ENCODE measurements at places on chromosomes 5 and 9.
A peak's percentile ranks its signal among the peaks of the same experiment; 100 is the strongest.

- peak; percentile 16 for DNase-seq
Measured at GRCh38 chr9:95750725-95751519, 124.6 kb upstream of the ERCC6L2 start.

GRCh38 chr9:125929846-125930245 is 182.7 kb downstream of the PBX3 start:
- DNase-seq: no peak

DNA sequence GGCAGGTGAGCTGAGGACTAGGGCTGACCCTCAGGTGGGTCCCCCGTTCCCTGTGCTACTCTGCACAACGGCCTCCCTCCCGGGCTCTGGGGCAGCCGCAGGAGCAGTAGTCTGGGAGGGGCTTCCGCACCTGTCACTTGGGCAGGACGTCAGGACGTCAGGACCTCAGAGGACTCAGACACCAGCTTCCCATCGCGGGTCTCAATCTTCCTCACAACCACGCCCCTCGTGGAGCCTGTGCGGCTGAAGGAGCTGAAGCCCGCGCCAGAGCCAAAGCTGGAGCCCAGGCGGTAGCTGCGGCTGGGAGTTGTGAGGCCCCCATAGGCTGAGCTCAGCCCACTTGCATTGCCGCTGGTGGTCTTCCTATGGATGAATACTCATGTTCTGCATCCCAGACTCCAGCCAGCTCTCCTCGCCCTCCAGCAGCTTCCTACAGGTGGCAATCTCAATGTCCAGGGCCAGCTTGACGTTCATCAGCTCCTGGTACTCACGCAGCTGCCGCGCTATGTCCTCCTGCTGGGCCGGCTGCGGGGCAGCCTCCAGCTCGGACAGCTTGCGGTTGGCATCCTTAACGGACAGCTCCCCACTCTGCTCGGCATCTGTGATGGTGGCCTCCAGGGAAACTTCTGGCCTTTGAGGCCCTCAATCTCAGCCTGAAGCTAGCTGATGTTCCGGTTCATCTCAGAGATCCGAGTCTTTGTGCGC is 381.4 kb upstream of the RGMB start:
- no peak for DNase-seq

GRCh38 chr9:107994648-107995047 is 505.1 kb upstream of the KLF4 start:
- no peak for DNase-seq

DNA sequence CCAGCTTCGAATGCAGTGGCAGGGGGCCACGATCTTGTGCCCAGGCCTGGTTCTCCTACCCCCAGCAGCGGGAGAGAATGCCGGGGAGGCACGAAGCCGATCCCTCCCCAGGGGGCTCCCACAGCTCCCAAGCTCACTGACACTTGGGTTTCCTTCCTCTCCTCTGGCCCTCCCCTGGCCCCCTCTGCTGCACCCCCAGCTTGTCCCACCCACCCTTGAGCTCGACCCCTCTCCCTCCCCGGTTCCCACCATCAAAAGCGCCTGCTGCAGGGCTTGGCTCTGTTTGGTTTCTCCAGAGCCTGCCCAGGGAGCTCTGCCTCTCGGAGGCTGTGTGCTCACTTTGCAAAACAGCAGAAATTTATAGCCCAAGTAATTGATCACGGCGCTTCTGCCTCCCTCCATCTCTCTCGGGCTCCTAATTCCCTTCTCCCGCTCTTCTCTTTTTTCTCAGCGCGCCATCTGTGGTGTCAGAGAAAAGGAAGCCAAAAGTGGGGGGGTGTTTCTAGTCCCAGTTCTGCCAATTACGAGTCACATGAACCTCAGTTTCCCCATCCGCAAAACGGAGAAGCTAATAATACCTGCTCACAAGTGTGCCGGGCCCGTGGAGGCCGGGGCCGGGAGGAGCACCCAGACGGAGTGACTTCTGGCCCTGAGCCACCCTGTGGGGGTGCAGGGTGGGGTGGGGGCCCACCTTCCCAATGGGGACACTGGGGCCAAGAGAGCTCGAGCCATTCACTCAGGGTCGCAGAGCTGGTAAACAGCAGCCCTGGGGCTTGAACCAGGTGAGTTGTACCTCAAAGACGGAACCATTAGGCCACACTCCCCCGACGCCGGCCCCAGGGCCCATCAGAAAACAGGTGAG is 141.2 kb upstream of the IER5L start:
- DNase-seq: no peak

- no peak for DNase-seq
Measured at GRCh38 chr9:9973062-9973461, 639.7 kb downstream of the PTPRD start.

DNA sequence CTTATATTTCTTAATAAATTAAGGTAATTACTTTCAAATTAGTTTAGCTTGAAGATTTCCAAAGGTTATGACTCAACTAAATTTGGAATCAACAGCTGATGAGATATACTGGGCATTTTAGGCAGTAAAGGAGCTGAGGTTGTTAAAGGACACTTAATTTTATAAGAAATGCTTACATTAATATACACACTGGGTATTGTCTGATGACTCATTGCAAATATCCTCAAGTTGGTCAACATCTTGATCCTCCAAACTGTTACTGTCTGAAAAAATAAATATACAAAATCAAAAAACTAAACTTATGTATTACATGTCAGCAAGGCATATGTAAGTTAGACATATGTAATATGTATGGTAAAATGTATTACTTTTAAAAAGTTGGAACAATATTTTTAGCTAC is 3.4 kb downstream of the GFM2 start:
- no peak for DNase-seq

DNA sequence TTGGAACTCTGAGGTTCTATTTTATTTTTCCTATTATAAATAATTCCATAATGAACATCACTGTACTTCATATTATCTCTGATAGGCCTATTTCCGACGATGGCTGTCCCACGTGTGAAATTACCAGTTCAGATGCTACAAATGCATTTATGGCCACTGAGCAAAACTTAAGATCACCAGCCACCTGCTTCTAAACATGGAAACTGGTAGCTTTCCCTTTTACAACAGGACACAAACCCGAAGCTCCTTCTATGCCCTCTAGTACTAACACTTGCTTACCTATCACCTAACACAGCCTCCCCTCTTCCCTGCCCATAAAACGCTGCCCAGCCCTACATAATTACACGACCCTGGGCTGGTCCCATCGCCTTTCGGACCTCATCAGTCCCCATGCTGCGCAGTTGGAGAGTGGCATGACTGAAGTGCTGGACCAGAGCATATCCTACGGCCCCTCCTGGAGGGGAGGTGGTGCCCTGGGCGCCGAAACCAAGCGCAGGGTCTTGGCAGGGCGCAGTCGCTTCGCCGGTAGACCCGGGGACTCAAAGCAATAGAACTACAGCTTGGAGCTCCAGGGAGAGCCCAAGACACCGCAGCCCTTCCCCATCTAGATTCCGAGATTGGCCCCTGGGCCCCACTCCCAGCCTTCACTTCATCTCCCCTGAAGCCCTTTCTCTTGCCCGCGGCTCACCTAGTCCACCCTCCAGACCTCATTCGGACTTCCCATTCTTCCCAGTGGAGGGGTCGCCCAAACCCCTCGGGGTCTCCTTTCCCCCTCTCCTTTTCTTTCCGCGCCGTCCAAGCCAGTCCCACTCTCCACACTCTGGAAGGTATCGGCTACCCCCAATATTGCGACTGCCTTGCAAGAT is 1.0 kb upstream of the SAP30L start:
- peak; percentile 14 for DNase-seq

DNA sequence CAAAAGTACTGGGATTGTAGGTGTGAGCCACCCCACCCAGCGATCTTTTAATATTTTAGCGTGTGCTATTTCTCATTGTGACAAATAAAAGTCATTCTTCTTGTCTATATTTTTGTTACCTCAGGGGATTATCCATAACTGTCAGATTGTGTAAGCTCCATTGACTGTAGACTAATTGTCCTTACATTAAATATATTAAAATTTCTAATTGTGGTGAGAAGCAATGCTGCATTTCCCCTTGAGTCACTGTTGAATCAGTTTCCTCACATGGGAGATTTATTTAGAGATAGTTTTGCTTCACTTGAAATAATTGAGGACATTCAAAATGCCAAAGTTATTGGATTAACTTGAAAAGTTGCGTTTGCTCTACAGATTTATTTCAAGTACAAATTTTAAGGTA is 782.4 kb upstream of the WWC1 start:
- DNase-seq: no peak

GRCh38 chr9:73135394-73135793 is 16.3 kb upstream of the ANXA1 start:
- DNase-seq: no peak

- DNase-seq: no peak
Measured at GRCh38 chr5:79932510-79933504, 58.3 kb downstream of the MTX3 start.

- no peak for DNase-seq
Measured at GRCh38 chr5:112560371-112560770, 141.3 kb upstream of the EPB41L4A start.

DNA sequence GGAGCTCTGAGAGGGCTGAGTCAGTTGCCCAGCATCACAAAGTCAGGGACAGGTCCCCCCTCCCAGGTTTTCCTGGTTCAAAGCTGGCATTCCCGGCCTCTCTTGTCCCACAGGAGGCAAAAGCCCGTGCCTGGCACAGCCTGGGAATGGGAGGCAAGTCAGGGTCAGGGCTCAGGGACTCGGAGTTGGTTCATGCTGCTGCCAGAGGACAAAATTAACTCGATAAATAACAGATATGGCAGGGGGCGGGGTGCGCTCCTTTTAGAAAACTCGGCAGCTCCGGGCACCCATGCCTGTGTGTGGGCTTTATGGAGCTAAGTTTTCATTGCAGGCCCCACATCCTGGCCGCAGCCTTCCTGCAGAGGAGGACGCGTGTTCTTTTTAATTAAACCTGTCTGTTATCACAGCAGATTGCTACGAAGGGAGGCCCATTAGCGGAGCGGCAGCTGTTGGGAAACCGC is 62.8 kb upstream of the LMX1B start:
- DNase-seq: no peak

DNA sequence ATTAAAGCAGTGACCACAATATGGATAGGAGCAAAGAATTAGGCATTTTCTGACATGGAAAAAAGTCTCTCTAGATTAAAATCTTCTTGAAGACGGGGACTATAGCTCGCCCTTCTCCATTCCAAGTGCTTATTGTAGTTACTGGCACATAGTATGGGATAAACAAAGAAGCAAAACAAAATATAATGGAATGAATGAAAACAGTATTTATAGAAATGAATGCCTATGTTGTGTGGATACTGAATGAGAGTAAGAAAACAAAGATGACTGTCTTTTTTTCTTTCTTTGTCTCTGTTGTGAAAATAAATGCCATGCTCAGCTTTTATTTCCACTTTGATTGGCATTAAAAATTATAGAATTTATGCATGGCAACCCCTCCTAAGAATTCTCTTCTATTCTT is 1414.3 kb upstream of the ACO1 start:
- DNase-seq: no peak

- DNase-seq: no peak
Measured at GRCh38 chr9:34559624-34560455, 29.7 kb downstream of the CNTFR start.

GRCh38 chr5:124920909-124921666 is 174.6 kb upstream of the ZNF608 start:
- DNase-seq: no peak

GRCh38 chr5:94793113-94793815 is 174.8 kb downstream of the SLF1 start:
- DNase-seq: peak; percentile 43

GRCh38 chr5:163261647-163262269 is 175.6 kb upstream of the CCNG1 start:
- DNase-seq: no peak

GRCh38 chr9:95493402-95493801 is 23.4 kb downstream of the PTCH1 start:
- DNase-seq: no peak

- no peak for DNase-seq
Measured at GRCh38 chr5:139631520-139632165, 16.5 kb upstream of the CXXC5 start.

GRCh38 chr5:72063219-72063819 is 44.0 kb upstream of the MAP1B start:
- DNase-seq: peak; percentile 7

DNA sequence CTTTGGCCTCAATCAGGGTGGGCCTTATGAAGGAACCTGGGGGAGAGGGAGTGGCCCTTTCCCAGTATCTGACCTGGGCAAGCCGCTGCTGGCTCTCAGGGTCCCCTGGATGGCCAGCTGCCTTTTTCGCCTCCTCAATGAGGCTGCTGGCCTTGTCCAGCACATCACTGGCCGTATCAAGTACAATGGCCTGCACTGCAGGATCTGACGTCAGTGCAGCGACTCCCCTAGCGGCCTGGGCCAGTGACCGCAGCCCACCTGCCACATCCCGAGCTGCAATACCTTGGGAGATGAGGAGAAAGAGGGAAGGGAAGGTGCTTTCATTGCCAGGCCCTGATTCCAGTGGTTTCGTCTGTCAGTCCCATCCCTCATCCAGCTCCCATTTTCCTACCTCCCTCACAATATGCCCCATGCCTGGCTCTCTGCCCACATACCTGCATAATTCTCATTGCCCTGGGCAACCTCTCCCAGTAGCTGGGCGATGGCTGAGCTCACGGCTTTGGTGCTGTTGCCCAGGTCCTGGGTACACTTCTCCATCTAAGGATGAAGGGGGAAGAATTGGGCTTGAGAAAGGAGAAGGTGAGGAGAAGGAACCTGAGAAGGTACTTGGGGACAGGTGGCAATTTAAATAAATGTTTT is 19.1 kb downstream of the TLN1 start:
- DNase-seq: no peak

GRCh38 chr9:33446946-33447798 is at the start of gene AQP3:
Gene AQP3 (minus strand): TSS chr9:33447593. CDS start chr9:33447530, 63 bp downstream.
- peak; percentile 60 for DNase-seq

DNA sequence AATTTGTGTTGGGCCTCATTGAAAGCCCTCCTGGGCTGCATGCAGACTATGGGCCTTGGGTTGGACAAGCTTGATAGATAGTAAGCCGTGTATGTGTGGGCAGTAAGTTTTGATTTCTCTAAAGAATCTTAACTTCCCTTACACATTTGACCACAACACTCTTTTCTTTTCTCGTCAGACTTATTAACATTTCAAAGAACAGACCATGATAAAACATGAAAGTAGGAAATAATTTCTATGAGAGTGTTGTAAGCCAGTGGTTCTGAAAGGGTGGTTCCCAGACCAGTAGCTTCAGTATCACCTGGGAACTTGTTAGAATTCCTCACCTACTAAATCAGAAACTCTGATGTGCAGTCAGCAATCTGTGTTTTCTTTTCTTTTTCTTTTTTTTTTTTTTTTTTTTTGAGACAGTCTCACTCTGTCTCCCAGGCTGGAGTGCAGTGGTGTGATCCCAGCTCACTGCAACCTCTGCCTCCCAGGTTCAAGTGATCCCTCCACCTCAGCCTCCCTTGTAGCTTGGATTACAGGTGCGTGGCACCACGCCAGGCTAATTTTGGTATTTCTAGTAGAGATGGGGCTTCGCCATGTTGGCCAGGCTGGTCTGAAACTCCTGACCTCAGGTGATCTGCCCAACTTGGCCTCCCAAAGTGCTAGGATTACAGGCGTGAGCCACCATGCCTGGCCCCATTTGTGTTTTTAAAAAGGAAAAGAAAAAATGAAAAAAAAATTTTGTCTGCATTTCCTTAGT is 20.0 kb upstream of the GCNT1 start:
- no peak for DNase-seq

DNA sequence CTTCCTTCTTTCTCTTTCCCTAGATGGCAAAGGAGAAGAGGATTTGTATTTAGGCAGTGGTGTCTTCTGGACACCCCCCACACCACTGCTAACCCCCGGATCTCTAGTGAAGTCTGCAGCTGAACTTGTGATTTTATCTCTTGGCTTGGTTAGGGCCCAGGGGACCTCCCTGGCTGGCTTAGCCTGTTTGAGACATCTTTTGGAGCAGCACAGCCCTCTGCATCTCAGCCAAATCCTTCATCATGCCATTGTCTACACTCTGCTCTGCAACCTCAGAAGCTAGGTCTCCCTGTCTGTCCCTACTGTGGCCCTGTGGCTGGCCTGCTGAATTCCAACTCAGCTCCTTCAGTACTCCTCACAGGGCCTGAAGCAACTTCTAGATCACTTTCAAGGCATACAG is 81.7 kb downstream of the MUSK start:
- no peak for DNase-seq

Data from hematopoietic multipotent progenitor cell (in vitro differentiated cells).